ENCODE measurements at places on chromosomes 4 and X. TPM values are rescaled to one million over a fixed set of nuclear protein-coding genes. Genes with fewer than 3 reads are reported as not detected.

DNA sequence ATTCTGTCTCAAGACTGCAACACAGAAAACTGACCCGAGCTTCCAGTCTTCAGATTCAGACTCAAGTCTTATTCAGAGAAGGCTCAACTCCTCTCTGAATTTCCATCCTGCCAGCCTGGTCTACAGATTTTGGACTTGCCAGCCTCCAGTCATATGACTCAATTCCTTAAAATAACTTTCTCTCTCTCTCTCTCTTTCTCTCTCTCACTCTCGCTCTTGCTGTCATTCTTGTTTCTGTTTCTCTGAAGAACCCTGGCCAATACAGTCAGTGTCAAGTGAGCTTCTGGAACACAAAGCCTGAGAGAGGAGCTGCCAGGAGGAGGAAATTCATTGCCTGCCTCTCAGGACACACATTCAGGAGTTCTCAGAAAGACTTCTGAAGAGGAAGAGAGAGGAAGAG lies 154.9 kb downstream of the PARM1 start:
- no peak for DNase-seq

GRCh38 chr4:127623797-127624083 lies 9.0 kb upstream of the INTU start:
- DNase-seq, result peak; percentile 45

GRK4 gene
- total RNA-seq, result 5.4 TPM

TSPAN7 gene
- total RNA-seq, result 0.50 TPM

DNA sequence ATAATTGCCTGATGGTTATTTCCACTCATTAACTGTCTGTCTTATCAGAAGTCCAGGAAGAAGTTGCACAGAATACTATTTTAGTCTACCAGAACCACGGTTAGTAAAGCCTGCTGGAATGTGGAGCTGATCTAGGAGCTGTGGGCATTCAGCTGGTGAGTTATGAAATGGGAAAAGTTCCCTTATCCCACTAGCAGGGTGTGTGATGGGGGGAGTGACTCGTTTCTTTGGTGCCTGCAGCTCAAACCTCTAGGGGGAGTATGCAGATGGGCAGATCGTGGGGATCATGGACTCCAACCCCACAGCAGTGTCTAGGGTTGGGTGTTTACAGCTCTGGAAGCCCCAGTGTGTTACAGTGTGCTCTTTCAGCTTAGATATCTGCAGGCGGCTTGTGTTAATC lies 305.7 kb upstream of the BOD1L1 start:
- peak; percentile 40 for DNase-seq

- no peak for DNase-seq
Observed at GRCh38 chrX:32894679-32895078, 316.7 kb downstream of the DMD start.

DNA sequence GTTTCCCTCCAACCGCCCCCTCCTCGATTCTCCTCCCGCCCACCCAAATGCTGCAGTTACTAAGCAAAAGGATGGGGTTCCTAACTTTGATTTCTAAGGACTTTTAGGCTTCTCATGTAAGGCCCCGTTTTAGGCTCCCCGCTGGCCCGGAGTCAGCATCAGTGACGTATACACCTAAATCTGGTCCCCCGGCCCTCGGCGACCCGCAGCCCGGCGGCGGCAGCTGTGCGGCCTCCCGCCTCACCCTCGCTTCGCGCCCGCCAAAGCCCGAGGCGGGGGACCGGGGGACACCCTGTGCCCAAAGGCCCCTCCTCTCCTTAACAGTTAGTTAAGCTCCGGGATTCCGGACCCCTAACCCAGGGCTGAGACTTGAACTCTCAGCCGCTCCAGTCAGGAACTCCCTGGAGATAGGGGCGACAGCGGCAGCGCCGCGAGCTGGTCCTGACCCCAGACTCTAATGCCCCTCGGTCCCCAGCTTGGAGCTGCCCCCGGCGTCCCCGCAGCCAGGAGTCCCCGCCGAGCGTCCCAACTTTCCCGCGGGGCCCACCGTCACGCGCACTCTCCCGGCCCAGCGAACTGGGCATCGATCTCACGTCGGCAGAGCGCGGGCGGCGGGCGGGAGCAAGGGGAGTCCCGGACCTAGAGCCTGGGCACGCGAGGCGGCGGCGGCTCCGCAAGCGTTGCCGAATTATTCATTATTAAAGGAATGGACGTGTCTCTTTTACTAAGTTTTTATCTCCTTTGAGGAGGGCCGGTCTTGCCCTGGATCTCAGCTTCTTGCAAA lies 1.5 kb upstream of the NR3C2 start:
- DNase-seq, result no peak

GRCh38 chrX:30643313-30643821 lies 9.9 kb upstream of the GK start:
- DNase-seq, result no peak

- peak; percentile 92 for DNase-seq
Observed at GRCh38 chr4:177728361-177729152, 286.3 kb upstream of the AGA start.

SOX3 gene
- not detected for total RNA-seq

- no peak for DNase-seq
Observed at GRCh38 chr4:26082565-26082964, 168.5 kb downstream of the SMIM20 start.

TACC3 gene
- 73.0 TPM for total RNA-seq

MAGEB2 gene
- total RNA-seq, result not detected

CT45A2 gene
- total RNA-seq, result not detected

FHDC1 gene
- total RNA-seq, result 29.3 TPM

DNA sequence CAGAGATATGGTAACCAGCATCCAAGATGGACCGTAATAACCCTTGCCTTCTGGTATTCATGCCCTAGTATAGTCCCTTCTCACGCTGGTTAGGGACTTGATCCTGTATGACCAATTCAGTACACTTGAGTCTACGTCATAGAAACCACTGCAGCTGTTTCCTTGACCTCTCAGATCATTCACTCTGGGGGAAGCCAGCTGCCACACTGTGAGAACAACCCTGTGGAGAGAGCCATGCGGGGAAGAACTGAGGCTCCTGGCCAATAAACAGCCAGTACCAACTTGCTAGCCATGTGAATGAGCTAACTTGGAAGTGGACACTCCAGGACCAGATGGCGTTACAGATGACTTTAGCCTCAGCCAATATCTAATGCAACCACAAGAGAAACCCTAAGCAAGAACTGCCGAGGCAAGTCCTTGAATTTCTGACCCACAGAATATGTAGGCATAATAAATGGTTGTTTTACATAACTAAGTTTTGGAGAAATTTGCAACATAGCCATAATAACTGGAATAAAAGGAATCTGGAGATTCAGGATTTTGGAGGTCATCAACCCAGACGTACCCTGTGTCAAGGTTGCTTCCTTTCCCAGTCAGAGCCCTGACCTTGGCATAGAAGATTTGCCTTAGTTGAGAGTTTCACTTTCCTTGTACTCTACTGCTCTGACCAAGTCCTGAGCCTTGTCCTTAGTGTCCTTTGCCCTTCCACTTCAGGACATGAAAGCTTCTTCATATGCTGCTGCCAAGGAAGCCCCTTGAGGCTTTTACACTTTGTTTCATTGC lies 87.3 kb upstream of the ZNF81 start:
- DNase-seq, result no peak

GLOD5 gene
- total RNA-seq, result not detected

IL13RA2 gene
- total RNA-seq, result 5.7 TPM

- DNase-seq, result no peak
Observed at GRCh38 chrX:101736651-101737050, 77.0 kb upstream of the ARMCX2 start.

DNA sequence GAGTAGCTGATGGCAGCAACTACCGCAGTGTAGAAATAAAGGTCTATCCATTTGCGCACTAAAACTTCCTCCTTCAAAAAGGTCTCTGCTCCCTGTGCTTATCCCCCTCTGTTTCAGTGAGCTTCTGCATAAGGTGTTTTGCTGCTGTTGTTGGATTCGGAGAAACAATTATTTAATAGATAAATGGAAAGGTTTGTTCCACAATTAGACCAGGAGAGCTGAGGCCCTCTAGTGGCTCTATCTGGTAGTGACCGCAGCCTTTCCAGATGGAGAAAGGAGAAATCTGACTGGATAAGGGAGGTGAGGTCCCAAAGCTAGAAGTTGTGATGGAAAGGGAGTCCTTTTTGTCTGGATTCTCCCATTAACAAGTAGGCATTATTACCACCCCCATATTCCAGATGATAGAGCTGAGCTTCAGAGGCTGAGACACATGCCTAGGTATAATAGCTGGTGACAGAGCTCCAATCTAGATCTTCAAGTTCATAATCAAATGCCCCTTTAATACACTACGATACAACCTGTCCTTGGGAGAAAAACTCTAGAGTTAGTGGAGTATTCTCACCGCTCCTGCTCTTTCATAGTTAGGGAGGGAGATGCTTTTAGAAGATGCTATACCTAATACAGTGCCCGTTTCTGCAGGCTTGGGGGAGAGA lies 5.1 kb upstream of the GABRQ start:
- peak; percentile 23 for DNase-seq

PCDH7 gene
- total RNA-seq, result 22.6 TPM

- DNase-seq, result no peak
Observed at GRCh38 chrX:134647477-134647877, 10.8 kb downstream of the PLAC1 start.

- no peak for DNase-seq
Observed at GRCh38 chr4:42446823-42447222, 49.5 kb downstream of the SHISA3 start.

LIMCH1 gene
- total RNA-seq, result not detected

- no peak for DNase-seq
Observed at GRCh38 chrX:8297766-8298165, 126.7 kb upstream of the VCX2 start.

GRCh38 chr4:165922747-165923146 lies 49.7 kb downstream of the TLL1 start:
- DNase-seq, result no peak
